ENCODE measurements at places on chromosomes 6 and 20.
A peak's percentile ranks its signal among the peaks of the same experiment; 100 is the strongest.

GRCh38 chr6:140203661-140204147 lies 829.3 kb upstream of the CITED2 start:
- DNase-seq, result no peak

DNA sequence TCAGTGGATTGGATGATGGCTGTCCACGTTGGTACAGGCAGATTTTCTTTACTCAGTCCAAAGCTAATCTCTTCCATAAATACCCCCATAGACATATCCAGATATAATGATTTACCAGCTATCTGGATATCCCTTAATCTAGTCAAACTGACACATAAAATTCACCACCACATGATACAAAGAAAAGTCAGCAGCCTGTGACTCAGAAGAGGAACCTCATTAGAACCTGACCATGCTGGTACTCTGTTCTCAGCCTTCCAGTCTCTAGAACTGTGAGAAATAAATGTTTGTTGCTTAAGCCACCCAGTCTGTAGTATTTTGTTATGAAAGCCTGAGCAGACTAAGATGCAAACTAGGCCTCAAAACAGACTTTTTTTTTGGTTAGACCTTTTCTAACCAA lies 431.3 kb upstream of the RNF217 start:
- DNase-seq, result no peak

DNA sequence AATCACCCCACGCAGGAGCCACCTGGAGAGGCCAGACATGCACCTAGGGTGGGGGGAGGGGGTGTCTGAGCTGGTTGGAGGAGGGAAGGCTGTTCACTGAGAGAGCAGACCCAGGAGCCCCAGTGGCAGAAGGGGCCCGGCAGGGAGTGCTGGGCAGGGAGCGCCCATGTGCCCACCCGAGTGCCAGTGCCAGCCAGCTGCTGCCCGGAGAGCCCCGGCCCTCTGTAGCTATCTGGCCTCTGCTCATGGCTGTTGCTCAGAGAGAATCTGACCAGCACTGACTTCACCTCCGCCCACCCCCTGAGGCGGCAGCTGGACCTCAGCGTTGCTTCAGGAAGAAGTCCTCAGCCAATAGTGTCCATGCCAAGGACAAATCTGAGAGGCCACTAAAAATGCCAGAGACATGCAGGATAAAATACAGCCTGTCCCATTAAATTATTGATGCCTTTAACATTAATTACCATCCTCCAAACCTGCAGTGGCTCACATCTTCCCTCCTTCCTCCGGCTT lies 22.8 kb downstream of the SLC17A9 start:
- DNase-seq, result no peak

GRCh38 chr6:73746787-73747186 lies 50.8 kb downstream of the CD109 start:
- no peak for DNase-seq

GRCh38 chr6:32984622-32985389 lies 16.4 kb downstream of the BRD2 start:
- DNase-seq, result peak; percentile 90

GRCh38 chr6:158605266-158605878 lies 39.2 kb downstream of the DYNLT1 start:
- DNase-seq, result peak; percentile 62

DNA sequence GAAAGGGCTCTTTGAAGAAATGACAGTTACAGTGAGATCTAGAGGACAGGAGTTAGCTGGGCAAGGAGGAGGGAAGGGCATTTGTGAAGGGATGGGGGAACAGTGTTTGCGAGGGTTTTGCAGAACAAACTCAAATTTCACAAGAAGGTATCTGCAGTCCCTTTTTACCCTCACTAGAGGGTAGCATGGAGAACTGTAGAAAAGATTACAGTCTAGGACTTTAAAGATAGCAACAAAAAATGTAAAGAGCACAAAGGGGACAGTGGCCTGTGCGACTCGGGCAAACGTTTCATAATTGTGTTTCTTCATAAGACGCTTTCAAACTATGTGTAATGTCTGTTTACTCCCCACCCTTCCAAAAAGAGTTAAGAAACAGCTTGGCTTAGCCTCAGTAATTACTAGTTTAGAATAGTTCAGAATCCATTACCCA lies 21.2 kb upstream of the ASXL1 start:
- DNase-seq, result peak; percentile 38

- peak; percentile 80 for DNase-seq
Observed at GRCh38 chr6:26175428-26176181, 88.4 kb downstream of the HFE start.

DNA sequence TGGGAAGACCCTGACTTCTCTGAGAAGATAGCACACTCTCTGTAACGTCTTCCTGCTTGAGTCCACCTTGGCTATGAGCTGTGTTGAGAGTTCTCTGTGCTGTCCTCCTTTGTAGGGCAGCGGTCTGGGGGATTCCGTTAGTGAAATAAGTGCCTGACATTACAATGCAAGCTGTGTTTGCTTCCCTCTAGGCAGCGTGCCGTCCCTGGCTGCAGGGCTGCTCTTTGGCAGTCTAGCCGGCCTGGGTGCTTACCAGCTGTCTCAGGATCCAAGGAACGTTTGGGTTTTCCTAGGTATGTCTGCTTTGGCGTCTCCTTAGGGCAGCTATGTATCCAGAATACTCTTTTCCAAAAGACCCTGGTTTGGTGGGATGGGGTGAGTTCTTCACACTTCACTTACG lies 2.8 kb downstream of the TMEM14C start:
- DNase-seq, result no peak

Measured in CD4-positive, alpha-beta T cell treated with Interleukin-2 at 100 ng/mL for 4 hours (primary cell).